ENCODE measurements at places on chromosomes 6 and 20.
A peak's percentile ranks its signal among the peaks of the same experiment; 100 is the strongest.

DNA sequence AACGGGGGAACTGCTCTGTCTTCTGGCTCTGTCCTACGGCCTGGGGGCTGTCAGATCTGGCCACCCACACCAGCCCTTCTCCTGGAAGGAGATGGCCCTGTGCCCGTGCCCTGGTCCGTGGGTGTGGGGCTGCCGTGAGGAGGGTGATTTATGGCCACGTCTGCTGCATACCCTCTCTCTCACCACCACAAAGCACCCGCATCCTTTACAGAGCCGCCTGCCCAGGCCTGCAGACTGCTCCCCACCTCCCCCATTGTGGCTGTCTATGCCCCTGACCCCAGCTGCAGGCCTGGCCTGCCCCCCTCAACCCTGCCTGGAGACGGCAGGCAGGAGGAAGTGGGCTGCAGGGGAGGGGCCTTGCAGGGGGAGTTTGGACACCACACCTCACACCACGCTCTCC is 72.7 kb upstream of the GATA5 start:
- DNase-seq, result no peak

DNA sequence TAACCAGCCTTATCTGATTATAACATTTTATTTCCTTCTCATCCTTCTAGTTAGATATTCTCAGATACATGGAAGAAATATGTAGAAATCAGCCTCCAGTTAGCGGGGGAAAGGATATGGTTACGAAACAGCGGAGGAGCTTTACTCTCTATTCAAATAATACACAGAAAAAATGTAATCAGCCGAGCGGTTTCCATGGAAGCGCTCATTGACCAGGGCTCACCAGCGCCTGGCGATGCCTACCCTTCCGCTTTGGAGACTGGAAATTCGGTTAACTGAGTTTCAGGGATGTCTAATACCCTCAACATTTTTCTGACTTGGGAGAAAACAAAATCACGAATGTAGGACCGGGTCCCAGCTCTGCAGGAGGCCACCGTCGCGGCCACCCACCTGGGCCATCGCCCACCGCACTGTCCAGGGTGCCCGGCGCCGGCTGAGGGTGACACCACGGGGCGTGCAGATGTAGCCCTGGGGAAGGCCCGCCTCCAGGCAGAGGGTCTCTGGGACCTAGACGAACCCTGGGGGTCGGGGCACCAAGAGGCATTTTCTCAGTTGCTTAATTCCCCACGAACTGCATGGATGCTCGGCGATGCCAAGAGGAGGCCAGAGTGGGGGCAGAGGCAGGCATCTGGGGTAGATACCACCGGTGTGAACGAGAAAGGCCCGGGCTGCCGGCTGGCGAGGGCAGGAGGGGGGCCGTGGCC is 1.7 kb downstream of the PRR18 start:
- no peak for DNase-seq

DNA sequence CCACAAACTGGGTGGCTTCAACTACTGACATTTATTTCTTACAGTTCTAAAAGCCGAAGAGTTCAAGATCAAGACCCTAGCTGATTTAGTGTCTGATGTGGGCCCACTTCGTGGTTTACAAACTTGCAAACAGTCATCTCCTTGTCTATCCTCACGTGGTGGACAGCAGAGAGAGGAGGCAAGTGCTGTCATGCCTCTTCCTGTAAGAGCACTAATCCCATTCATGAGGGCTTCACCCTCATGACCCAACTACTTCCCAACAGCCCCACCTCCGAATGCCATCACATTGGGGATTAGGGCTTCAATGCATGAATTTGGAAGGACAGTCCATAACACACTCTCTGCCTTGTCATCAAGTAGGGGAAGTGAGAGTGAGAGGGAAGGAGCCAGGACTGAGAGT is 15.6 kb upstream of the ISM1 start:
- DNase-seq, result no peak

- no peak for DNase-seq
These were observed 39.5 kb downstream of the PIGU start for GRCh38 chr20:34637245-34638038.

DNA sequence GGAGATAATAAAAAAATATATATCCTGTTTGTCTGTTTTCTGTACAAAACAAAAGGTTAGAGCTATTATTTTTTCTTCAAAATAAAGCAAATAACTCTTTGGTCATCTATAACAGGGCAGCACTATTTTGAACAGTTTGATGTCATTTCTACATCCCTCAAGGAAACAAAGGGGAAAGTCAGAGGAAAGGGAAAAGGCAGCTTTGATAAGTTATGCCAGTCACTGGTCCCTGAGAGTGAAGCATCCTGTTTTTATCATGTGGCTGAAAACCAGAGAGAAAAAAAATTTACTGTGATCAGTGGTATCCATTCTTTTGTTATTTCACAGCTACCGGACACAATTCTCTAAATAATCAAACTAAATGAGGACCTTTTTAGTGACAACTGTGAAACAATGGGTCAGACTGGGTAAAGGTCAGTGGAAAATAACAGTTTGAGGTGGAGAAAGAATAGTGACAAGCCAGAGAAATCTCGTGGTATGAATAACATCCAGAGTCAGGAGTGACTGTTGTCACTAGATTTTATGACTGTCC is 356.0 kb downstream of the HDGFL1 start:
- no peak for DNase-seq

- peak; percentile 56 for DNase-seq
These were observed 260.0 kb downstream of the C6orf118 start for GRCh38 chr6:165049362-165049761.

- no peak for DNase-seq
These were observed 55.1 kb upstream of the HDDC2 start for GRCh38 chr6:125356884-125357283.

Data from Calu3 (cell line).